Skeletal muscle cell (primary cell): ENCODE measurements at places on chromosomes 3 and 15.

DNA sequence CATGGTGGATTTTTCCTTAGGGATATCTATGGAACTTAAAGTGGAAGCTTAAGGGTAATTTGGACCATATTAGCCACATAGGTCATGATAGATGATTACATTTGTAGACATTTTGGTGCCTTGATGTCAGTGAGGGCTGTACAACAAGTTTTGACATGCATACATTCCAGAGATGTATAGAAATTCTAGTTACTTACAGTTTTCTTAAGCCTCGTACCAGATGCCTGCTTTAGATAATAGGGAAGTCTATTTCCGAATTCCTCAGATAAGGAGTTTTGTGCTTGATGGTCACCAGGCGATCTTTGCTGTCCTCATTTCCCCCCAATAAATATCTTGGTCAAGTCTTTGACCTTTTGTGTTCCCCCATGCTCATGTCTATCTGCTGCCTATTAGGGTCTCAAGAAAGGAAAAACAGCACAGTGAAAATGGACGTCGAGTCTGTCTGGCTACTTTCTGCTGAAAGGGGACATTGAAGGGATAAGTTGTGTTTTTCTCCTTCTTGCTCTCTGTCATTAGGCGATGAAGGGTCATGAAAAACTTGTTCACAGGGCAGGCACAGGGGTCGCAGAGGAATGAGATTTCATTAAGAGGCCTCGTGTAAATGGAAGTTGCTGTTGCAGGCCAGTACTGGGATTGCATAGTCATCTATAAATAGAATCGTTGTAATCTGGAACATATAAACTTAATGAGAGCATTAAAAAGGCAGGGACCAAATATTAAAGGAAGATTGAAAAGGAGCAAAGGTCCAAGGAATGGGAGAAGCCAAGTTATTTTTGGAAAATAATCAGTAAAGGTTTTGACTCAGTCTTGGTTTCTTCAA is 20.0 kb upstream of the SENP7 start:
- no peak for DNase-seq

DNA sequence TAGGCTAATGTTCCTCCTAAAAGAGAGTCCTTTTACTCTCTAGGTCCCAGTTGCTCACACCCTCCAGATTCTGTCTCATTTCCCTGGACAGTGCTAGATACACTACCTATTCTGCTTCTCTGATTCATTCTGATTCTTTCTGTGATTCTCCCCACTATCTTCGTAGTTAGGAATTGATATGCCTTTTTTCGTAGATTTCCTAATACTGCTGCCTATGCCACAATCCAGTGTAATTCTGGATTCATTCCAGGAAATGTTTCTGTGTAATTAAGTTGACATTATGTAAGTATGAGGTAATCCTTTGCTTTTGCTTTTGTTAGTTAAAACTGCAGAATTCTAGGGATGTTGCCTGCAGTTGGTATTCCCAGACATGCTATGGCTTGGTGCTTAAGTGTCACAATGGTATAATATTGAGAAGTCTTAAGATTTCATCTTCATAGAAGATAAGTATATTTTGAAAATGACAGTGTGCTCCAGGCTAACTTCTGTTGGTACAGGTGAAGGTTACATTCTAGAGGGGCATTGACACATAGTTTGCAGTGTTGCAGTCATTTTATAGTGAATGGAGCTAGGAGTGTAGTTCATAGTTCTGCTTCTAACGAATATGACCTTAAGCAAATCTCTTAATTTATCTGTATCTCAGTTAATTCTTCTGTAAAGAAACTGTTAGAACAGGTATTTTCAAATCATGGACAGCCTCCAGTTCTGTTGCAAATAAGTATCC is 54.3 kb downstream of the RIOX2 start:
- DNase-seq = peak; percentile 33

- DNase-seq = no peak
Observed at GRCh38 chr15:73885954-73886700, 12.8 kb downstream of the TBC1D21 start.

DNA sequence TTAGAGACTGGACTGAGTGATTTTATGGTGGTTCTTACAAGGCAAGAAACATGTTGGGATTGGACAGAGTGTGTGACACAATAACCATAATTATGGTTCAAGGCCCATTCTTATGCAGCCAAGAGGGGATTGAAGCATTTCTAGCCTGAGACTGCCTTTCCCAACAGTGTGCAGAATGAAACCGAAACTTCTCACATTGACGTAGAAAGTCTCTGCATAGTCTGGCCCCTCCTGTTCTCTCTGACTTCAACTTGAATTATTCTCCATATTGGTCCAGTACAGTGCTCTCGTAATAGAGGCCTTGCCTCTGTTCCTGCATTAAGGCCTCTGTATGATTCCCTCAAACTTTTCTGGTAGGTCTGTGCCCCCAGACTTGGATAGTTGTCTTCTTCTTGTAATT is 138.3 kb downstream of the DIPK2A start:
- DNase-seq = no peak

- DNase-seq = no peak
Observed at GRCh38 chr3:147773116-147773630, 364.0 kb downstream of the ZIC1 start.

- DNase-seq = no peak
Observed at GRCh38 chr3:126084768-126085180, 850 bp upstream of the SLC41A3 start.

- DNase-seq = no peak
Observed at GRCh38 chr3:58555203-58555602, 18.2 kb upstream of the ACOX2 start.

DNA sequence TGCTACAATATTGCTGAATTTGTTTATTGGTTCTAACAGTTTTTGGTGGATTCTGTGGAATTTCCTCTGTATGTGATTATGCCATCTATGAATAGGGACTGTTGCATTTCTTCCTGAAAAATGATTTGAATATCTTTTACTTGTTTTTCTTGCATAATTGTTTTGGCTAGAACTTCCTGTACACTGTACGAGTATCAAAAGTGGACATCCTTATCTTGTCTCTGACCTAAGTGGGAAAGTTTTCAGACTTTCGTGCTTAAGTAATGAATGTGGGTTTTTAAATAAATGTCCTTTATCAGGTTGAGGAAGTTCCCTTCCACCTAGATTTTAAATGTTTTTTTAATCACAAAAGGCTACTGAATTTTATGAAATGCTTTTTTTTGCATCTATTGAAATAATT is 203.8 kb upstream of the ATP10A start:
- no peak for DNase-seq

DNA sequence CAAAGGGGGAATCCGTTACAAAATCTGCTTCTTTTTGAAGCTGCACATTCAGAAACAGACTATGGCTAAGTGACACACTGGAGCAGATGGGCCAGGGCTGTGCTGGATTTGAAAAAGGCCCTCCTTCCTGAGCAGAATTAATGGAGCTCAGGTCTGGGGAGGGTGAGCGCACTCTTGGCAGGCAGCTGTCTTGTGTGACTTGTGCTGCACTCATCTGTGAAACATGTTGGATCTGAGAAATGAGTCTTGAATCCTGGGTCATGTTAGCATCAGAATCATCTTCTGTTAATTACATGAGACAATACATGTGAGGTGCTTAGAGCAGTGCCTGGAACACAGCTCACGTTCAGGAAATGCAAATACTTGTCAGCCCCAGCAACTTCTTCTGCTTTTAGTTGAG is 219.6 kb downstream of the THSD4 start:
- DNase-seq = no peak

DNA sequence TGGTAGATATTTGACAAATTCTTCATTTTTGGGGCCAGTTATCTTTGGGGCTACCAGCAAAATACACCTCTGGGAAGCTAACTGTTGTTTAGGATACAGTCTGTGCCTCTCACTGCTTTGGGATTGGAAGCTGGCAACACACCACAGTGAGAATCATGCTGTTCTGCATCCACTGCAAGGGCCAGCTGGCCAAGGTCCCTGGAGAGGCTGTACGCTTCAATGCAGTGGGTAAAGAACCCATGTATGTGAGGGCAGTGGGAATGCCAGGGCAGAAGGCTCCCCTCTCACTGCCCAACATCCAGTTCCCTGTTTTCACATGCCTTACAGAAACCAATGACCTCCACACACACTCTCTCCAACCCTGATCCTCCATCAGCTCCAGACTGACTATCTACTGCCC is 20.1 kb downstream of the ZDHHC3 start:
- DNase-seq = no peak

- no peak for DNase-seq
Observed at GRCh38 chr3:131338948-131339640, 42.5 kb upstream of the NUDT16 start.

- DNase-seq = peak; percentile 0
Observed at GRCh38 chr15:86915811-86916331, 836.2 kb downstream of the AGBL1 start.

DNA sequence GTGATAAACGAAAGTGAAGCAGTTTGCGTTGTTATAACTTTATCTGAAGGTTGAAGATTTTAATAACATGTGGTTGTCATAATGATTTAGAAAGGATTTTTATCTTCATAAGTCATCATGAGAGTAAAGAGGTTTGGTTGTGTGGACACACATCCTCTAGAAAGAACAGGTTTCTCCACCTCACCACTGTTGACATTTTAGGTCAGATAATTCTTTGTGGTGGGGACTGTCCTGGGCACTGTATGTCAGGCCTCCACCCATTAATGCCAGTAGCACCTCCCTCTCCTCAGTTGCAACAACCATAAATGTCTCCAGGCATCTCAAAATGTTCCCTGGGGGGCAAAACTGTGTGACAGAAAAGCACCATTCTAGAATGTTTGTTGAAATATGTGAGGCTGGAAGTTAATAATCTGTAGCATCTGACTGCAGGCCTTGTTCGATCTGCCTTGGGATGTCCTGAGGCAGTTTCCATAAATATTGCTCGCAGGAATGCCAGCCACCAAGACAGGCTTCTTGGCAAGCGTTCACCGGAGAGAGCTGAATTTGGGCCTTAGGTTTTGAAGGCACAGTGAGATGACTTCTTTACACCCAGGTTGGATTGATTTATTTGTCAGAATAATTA is 100.1 kb downstream of the ADAMTSL3 start:
- DNase-seq = no peak

DNA sequence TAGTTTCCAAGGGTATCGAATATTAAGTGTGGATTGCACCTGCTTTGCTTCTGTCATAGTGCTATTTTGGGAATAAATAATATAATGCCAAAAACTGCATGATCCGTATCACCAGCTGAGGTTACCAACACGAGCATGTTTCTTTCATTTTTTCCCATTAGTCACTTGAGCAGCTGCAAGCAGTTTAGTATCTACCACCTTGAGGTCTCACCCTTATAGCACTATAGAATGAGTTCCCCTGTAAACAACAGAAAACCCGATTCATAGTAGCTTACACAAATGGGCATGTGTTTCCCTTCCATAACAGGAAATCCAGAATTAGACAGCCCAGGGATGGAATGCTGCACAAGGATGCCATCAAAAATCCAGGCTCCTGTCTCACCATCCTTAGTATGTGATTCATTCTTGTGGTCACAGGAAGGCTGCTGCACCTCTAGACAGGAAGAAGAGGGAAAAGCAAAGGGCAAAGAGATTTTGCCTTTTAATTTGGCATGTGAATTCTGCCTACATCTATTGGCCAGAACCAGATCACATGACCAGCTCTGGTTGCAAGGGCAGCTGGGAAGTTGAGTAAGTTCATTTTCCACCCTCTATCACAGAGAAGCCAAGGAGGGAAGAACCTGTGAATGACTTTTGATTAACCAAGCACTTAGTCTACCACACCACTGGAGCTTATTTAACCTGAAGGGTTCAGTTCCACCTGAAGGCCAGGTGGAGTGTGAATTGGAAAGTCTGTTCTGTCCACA is 91.3 kb upstream of the SLC25A36 start:
- DNase-seq = peak; percentile 44

DNA sequence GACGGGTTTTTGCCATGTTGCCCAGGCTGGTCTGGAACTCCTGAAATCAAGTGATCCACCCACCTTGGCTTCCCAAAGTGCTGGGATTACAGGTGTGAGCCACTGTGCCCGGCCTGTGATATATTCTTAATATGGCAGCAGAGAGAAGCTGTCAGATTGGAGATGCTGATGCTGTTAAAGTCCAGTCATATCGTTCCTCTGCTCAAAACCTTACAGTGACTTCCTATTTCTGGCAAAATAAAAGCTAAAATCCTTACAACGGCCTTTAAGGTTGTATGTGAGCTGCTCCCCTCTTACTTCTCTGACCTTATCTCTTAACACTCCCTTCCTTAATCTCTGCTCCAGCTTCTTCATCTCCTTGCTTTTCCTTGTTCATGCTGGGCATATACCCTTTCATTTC is 26.6 kb upstream of the MGA start:
- no peak for DNase-seq

- DNase-seq = no peak
Observed at GRCh38 chr3:171874879-171875278, 31.7 kb downstream of the TMEM212 start.

- DNase-seq = no peak
Observed at GRCh38 chr15:29690765-29691475, 131.3 kb downstream of the TJP1 start.
